ENCODE measurements at places on chromosomes 5 and 9. TPM values are rescaled to one million over a fixed set of nuclear protein-coding genes. Genes with fewer than 3 reads are reported as not detected.

- no peak for DNase-seq
- no peaks in the 10 kb centered on the region for H3K4me1 ChIP-seq
- H3K36me3 ChIP-seq, result no peaks in the 10 kb centered on the region
- no peak overlapping the region for H3K4me3 ChIP-seq
These were observed 13.4 kb upstream of the RAD23B start for GRCh38 chr9:107269681-107270080.

DNA sequence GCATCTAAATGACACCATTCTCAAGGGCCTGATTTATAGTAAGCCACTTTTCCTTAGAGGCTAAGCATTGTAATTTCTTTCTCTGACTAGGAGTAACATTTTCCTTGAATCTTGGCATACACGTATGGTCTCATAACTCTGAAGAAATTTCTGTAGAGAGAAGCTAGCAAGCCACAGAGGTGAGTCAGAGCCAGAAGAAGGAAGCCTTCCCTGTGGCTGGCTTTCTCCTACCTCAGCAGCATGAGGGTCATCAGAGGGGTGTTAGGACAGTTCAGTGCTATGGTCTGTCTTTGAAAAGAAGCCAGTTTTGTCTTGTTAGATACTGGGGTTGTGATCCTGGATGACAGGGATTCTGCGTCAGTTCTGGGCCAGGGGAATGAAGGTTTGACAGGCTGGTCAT is 3.2 kb downstream of the SNX30 start:
- no peak overlapping the region for H3K4me3 ChIP-seq
- DNase-seq, result no peak
- H3K27me3 ChIP-seq, result no peaks in the 10 kb centered on the region
- no peaks in the 10 kb centered on the region for H3K36me3 ChIP-seq
- H3K4me1 ChIP-seq, result peaks cover 40% of the 10 kb centered on the region

DNA sequence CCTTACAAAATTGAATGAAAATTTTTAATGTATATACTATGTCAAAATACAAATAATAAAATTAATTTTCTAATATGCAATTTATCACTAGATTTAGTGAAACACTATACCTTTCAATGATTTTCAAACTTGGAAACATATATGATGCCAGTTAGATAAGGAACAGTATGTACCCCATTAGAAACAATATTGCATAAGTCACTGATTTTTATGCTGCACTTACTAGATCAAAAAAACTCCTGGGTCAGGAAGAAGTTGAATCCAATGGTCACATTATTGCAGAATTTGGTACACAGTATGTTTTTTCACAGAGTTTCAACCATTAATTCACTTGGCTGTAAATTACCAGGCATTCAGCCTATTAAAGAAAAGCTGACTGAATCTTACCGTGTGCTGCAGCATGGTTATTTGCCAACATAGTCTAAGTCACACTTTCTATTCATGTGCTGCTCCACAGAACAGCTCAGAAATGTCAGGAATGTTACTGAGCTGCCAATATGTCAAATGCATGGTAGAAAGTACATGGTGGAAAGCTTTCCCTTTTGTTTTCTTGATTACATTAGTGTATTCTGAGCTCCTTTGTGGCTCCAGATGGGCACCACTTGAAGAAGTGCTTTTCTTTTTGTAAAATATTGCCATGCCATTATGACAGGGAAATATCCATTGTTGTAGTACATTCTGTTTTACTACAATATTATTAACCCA is 9.9 kb upstream of the PRR16 start:
- no peak for DNase-seq
- no peaks in the 10 kb centered on the region for H3K27me3 ChIP-seq
- H3K4me3 ChIP-seq, result no peak overlapping the region
- H3K36me3 ChIP-seq, result no peaks in the 10 kb centered on the region
- H3K4me1 ChIP-seq, result peaks cover 3% of the 10 kb centered on the region

- H3K4me1 ChIP-seq, result no peaks in the 10 kb centered on the region
- H3K27ac ChIP-seq, result no peak overlapping the region
- H3K36me3 ChIP-seq, result no peaks in the 10 kb centered on the region
- no peaks in the 10 kb centered on the region for H3K27me3 ChIP-seq
- H3K4me3 ChIP-seq, result no peak overlapping the region
These were observed 256.1 kb downstream of the TMEM38B start for GRCh38 chr9:105950448-105950847.

GRCh38 chr9:19408316-19408692 is 505 bp upstream of the ACER2 start:
- peak overlapping the region; percentile 93 for H3K27ac ChIP-seq
- no peaks in the 10 kb centered on the region for H3K27me3 ChIP-seq
- peak overlapping the region; percentile 94 for H3K4me3 ChIP-seq
- no peak for DNase-seq

DNA sequence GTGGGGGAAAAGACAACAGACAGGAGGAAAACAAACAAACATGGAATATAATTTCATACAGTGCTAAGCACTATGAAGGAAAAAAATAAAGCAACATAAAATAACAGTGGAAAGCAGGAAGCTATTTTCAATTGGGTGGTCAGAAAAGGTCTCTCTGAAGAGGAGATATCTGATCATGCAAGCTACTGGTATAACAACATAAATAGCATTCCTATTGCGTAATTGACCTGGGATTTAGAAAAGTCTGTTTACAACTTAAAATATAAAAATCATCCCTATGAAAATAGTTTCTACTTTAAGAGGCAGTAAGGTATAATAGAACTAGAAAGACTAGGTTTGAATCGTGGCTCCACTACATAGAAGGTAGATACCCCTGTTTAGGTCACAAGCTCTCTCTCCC is 61.4 kb downstream of the FBXW11 start:
- no peak overlapping the region for H3K4me3 ChIP-seq
- H3K27ac ChIP-seq, result peak overlapping the region; percentile 61
- peaks cover 58% of the 10 kb centered on the region for H3K4me1 ChIP-seq
- no peaks in the 10 kb centered on the region for H3K36me3 ChIP-seq

Gene GFI1B
- not detected for total RNA-seq

Gene SAXO1
- not detected for total RNA-seq

Gene TLR4
- 5.2 TPM for total RNA-seq

Gene PCDHAC2
- total RNA-seq, result 2.3 TPM

Gene CRB2
- total RNA-seq, result 1.3 TPM
